Hepatocyte (in vitro differentiated cells): ENCODE measurements at places on chromosomes 12 and 14. TPM values are rescaled to one million over a fixed set of nuclear protein-coding genes. Genes with fewer than 3 reads are reported as not detected.

PTPRO gene
- polyA plus RNA-seq: 0.65 TPM in 1 of 2 replicates, not detected in the other

TNFRSF1A gene
- 168 and 188 TPM in 2 replicates for polyA plus RNA-seq

MEG3 gene
- polyA plus RNA-seq: 0.16 TPM in 1 of 2 replicates, not detected in the other

KLHL28 gene
- 5.3 and 5.6 TPM in 2 replicates for polyA plus RNA-seq

KDM5A gene
- polyA plus RNA-seq: 30.8 and 48.2 TPM in 2 replicates

PLEKHD1 gene
- polyA plus RNA-seq: not detected in 2 replicates

EMP1 gene
- 51.1 and 52.6 TPM in 2 replicates for polyA plus RNA-seq

CABP1 gene
- 0.74 TPM in 1 of 2 replicates, not detected in the other for polyA plus RNA-seq

TPH2 gene
- not detected in 2 replicates for polyA plus RNA-seq

ACTR6 gene
- polyA plus RNA-seq: 18.0 and 20.4 TPM in 2 replicates

IL26 gene
- not detected in 2 replicates for polyA plus RNA-seq

ADAM20 gene
- 0.26 TPM in 1 of 2 replicates, not detected in the other for polyA plus RNA-seq

SERPINA6 gene
- polyA plus RNA-seq: 86.8 and 135 TPM in 2 replicates

CCDC197 gene
- polyA plus RNA-seq: not detected in 2 replicates

TCL1A gene
- polyA plus RNA-seq: not detected in 2 replicates

C1RL gene
- polyA plus RNA-seq: 26.4 and 35.5 TPM in 2 replicates

DGLUCY gene
- 34.3 and 44.8 TPM in 2 replicates for polyA plus RNA-seq

CLEC2A gene
- 2.1 TPM in 1 of 2 replicates, not detected in the other for polyA plus RNA-seq

LALBA gene
- 0.16 TPM in 1 of 2 replicates, not detected in the other for polyA plus RNA-seq

ADAMTS20 gene
- 0.45 and 0.47 TPM in 2 replicates for polyA plus RNA-seq

FGD4 gene
- 15.2 and 17.1 TPM in 2 replicates for polyA plus RNA-seq

NABP2 gene
- 12.4 and 12.5 TPM in 2 replicates for polyA plus RNA-seq

TMEM132D gene
- polyA plus RNA-seq: 1.0 and 2.0 TPM in 2 replicates

ANKRD33 gene
- 0.12 and 0.29 TPM in 2 replicates for polyA plus RNA-seq

SOX5 gene
- polyA plus RNA-seq: 14.8 and 15.1 TPM in 2 replicates

DHRS4L2 gene
- polyA plus RNA-seq: 22.6 and 28.4 TPM in 2 replicates

MIP gene
- polyA plus RNA-seq: 0.30 TPM in 1 of 2 replicates, not detected in the other

HOXC12 gene
- polyA plus RNA-seq: not detected in 2 replicates

FSCB gene
- polyA plus RNA-seq: not detected in 2 replicates

RNASE3 gene
- polyA plus RNA-seq: 0.50 and 0.52 TPM in 2 replicates

RAD9B gene
- polyA plus RNA-seq: 0.13 and 0.61 TPM in 2 replicates

NELL2 gene
- polyA plus RNA-seq: 6.5 and 7.4 TPM in 2 replicates

SDR9C7 gene
- not detected in 2 replicates for polyA plus RNA-seq

SPTB gene
- 1.1 and 1.7 TPM in 2 replicates for polyA plus RNA-seq

SLCO1B1 gene
- polyA plus RNA-seq: 3.4 and 8.9 TPM in 2 replicates

EIF2S1 gene
- 109 and 123 TPM in 2 replicates for polyA plus RNA-seq

RPS26 gene
- polyA plus RNA-seq: 245 and 252 TPM in 2 replicates

JPH4 gene
- 1.7 and 2.7 TPM in 2 replicates for polyA plus RNA-seq

KRT3 gene
- 0.43 TPM in 1 of 2 replicates, not detected in the other for polyA plus RNA-seq

TMEM119 gene
- 54.4 and 59.6 TPM in 2 replicates for polyA plus RNA-seq

HCAR2 gene
- 3.7 and 5.0 TPM in 2 replicates for polyA plus RNA-seq

CIROP gene
- polyA plus RNA-seq: not detected in 2 replicates

KRT7 gene
- 33.3 and 80.2 TPM in 2 replicates for polyA plus RNA-seq

FBRSL1 gene
- 61.1 and 69.1 TPM in 2 replicates for polyA plus RNA-seq
